Pancreas (tissue), 10 donors: ENCODE measurements at places on chromosomes 12 and 14.

- DNase-seq: peak; percentile 79
Observed at GRCh38 chr12:113462117-113462774, 9.4 kb downstream of the LHX5 start.

GRCh38 chr12:130481392-130481879 is 143.7 kb downstream of the PIWIL1 start:
- DNase-seq: no peak

GRCh38 chr12:120134307-120134980 is 17.9 kb upstream of the RAB35 start:
- DNase-seq: no peak

GRCh38 chr14:26286081-26286912 is 311.5 kb downstream of the NOVA1 start:
- no peak for DNase-seq

DNA sequence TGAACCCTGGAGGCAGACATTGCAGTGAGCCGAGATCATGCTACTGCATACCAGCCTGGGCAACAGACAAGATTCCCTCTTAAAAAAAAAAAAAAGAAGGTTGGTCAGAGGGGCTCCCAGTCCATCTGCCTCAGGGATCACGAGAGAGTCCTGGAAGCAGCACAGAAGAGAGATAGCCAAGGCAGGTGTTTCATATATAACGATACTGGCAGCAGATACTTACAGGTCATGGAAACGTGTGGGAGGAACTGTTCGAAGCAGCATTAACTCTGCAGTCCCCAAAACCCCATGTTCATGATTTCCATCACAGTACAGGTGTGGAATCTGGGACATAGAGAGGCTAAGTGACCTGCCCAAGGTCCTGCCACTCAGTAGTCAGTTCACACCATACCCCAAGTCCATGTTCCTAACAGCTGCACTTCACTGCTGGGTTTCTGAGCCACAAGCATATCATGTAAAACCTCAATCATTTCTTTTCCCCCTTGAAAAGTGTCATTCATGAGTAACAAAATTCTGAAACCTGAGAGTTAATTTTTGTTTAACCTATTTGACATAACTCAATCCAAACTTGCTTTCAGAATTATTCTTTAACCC is 16.7 kb downstream of the CDK2AP1 start:
- DNase-seq: no peak

- DNase-seq: no peak
Observed at GRCh38 chr14:65159281-65160062, 57.2 kb upstream of the MAX start.

DNA sequence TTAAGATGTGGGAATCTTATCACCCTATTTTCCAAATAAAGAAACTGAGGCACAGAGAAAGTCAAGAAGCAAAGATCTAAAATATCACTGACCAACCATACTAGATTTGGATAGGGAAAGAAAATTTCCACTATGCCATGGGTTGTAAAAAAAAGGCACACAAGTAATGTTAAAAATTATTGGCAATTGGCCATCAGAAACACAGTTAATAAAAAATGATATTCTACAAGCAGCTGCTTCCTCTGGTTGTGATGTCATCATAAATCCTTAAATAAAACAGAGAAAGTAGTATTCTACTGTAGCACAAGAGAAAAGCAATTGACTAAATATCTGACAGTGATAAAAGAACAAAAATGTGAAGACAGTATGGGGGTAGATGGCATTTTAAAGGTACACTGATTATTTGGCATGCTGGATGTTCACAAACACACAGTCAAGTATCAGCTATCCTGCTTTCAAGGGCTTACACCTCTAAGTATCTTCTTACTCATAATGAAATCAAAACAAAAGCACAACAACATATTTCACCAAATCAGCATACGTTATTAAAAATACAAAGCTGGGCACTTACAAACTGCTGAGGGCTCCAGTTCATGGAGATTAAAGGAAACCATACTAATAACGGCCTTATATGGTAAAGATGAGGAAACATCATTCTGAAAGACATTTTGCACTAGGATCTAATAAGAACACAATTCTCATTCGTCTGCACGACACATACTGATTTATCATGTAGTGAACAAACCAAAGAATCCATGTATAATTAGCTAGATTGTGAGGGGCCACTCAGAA is 45.7 kb downstream of the CORO1C start:
- no peak for DNase-seq

DNA sequence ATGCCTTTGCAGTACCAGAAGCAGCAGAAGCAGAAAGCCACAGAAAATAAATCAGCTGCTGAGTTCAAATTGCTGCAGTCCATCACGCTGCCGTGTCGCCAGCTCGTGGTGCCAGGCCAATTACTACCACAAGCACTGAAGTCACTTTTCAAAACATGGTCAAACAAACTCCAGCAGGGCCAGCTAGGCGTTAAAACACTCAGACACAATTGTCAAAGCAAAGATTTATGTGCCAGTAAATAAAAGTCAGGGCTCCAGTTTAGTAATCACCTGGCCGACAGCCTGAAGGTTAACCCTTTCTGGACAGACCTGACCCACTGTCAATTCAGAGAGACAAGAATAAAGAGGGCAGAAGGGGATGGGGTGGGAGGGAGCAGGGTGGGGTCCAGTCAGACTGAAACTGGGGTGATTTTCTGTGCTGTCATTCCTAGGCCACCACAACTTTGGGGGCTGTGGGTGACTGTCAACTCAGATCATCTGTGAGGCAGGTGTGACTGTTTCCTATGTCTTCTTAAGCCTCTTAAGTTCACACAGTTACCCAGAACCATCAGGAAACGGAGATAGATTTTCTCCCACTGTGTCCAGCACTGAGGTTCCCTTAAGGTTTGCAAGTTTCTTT is 109.8 kb upstream of the FUT8 start:
- DNase-seq: no peak
